Choroid plexus epithelial cell (primary cell): ENCODE measurements at places on chromosomes 16 and 17.

GRCh38 chr17:82281502-82282238, 8.2 kb upstream of the CSNK1D start:
- DNase-seq, result no peak

DNA sequence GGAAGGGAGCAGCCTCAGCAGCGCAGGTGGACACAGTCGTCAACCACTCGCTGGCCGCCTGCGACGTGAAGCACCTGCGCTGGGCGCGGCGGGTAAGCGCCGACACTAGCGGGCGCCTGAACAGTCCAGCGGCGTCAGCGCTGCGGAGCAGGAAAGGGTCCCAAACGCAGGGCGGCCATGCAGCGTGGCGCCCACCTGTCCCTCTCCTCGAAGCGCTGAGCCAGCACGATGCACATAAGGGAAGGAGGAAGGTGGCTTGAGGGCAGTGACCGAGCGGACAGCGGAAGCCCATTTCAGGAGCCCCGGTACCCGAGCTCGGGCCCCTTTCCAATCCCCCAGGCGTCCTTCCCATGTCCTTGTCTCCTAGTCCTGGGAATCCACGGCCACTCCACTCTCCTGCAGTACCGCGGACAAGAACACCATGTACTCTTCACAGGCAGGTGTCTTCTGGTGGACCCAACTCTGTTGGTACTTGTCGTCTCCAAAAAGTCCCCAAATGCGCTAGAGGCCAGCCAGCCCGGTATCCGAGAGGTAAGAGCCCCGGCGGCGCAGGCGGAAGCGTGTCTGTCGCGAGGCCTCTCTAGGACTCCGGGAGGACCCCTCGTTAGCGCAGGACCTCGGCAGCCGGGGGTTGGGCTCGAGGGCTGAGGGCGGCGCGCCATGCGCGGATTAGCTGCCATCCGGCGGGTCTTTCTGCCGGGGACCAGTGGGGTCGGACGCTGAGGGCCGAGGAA, 14.4 kb downstream of the ZNF232 start:
- no peak for DNase-seq

DNA sequence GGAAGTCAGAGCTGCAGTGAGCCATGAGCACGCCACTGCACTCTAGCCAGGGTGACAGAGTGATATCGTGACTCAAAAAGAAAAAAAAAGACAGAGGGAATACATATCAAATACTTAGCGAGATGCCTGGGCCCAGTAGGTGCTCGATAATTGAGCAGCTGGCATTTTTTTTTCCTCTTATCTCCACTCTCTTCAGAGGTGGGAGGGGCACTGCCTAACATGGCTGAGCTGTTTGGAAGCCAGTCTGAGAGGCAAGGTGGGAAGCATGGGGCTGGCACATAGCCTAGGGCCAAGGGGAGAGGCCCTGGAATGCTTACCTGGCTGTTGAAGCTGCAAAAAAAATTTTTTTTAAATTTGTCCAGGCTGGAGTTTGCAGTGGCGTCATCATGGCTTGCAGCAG, 38.4 kb downstream of the HIC1 start:
- DNase-seq, result no peak

DNA sequence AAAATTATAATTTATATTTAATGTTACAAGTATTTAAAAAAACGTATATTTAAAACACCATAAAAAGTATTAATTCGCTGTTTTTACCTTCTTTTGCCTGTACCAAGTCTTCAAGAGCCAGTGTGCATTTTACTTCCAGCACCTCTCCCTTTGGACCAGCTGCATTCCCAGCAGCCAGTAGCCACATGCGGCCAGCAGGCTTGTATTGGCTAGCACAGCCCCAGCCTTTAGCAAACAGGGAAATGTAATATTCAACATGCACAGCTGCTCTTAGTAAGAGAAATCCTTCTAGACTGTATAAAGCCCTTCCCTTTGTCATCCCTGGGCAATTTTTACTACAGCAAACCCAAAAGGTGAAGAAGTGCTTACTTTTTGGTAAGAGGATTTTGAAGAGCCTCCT, 6.6 kb downstream of the DHODH start:
- DNase-seq, result no peak

DNA sequence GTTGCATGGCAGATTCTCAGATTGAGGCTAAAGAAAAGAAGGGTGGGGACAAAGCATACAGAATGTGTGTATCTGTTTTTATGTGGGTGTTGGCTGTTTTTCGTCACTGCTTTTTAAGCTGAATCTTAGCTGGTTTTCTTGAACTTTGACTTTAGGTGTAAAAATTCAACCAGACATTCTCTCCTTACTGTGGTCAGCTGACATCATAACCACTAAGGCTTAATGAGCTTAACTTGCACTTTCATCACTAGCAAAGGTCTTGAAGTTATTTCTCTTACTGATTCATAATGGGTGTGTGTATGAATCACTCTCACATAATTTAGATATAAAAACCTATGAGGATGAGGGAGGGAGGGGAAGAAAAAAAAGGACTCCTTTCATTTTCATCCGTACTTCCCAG, 4.0 kb upstream of the CDC6 start:
- DNase-seq, result peak; percentile 90

- DNase-seq, result no peak
Observed at GRCh38 chr17:81159611-81160265, 5.6 kb upstream of the PVALEF start.

DNA sequence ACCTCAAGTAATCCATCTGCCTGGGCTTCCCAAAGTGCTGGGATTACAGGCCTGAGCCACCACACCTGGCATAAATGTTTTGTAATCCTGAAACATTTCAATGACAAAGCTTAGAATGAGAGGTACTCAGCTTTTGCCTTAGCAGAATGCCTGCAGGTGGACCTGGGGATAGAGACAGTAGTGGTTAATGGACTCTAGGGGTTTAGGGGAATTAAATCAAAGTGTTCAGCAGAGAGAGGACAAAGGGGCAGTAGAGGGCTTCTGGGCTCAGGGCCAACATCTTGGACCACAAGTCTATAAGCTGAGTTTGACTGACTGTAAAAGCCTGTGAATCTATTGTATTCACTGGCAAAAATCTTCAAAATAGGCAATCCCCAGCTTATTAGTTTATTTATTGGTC, 36.0 kb upstream of the MED13 start:
- no peak for DNase-seq

DNA sequence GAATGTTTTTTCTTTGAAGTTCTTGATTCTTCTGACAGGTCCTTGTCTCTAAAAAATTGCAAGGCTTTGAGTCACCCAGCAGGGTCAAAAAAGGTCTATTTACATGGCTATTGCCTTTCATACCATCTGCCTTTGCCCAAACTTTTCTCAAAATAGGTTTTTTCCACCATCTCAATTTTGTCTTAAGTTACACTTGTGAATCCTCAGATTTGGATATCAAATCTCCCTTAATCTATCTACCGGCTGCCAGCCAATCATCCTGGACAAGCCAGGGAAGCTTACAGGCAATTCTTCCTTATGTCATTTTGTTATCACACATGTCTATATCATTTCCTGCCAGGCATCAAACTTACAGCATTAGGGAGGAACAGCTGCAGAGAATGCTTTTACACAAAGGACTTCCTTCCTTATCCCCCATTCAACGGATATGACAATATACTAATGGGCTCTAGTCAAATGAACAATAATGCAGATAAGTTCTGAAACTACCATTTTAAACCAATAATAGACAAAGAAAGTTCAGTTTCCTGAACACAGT, 104.1 kb upstream of the CORO6 start:
- DNase-seq, result peak; percentile 74
